ENCODE measurements at places on chromosomes 6 and 20.

GRCh38 chr6:101086473-101086872 lies 205.3 kb upstream of the ASCC3 start:
- no peak for DNase-seq

DNA sequence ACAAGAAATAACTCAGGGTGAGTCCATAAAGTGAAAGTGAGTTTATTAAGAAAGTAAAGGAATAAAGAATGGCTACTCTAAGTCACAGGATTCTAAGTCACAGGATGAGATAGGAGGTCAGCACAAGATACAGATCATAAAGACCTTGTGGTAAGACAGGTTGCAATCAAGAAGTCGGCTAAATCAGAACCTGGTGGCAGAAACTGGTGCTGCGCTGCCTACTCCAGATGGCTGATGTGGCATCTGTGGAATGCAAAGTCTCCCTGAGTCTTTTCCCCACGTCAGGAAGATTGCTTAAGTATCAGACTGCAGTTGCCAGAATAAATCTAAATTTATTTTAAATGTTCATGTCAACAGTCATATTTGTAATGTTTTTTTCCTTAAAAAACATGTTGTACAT lies 10.7 kb upstream of the KCNK15 start:
- DNase-seq = peak; percentile 73

DNA sequence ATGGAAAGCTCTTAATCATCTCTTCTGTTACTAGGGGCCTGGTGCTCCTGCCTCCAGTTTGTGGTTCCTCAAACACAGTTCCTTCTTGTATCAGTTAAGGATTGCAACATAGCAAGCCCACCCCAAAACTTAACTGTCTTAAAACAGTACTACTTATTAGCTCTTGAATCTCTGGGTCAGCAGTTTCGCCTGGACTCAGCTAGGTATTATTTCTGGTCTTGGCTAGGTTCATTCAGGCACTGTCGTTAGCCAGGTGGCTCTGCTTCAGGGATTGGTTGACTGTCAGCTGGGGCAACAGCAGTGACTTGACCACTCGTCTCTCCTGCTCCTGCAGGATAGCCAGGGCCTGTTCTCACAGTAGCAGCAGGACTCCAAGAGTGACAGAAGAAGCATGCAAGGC lies 30.0 kb upstream of the RALY start:
- no peak for DNase-seq

DNA sequence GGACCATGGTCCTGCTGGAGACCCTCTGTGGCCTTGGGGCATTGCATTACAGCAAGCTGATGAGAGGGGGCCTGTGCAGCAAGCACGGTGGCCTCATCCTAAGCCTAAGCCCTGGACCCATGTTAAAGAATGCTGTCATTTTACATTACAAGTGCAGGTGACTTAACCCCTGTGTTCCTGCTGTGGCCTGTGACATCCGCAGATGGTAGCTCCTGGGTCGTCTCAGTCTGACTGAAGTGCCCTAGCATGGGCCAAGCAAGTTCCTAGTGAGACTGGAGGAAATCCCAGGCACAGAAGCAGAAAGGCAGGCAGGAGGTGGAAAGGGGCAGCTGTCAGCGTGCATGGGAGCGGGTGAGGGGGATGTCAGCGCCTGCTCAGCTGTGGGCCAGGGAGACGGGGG lies 252.4 kb downstream of the FNDC1 start:
- DNase-seq = no peak

DNA sequence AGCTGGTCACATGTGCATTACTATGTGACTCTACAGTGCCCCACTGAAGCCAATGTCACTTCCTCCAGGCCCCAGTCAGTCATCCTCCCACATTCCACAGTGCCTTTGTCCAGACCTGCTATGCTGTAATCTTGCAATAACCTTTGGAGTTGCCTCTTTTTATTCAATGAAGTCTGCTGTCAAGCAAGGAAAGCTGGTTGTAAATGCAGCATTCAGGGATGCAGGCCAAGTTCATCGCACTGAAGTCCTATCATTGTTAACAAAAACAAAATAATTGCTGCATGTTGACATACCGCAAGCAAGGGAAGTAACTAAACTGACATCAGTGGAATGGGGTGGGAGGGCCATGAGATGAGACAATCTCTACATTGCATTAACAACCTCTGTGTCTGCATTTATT lies 131.2 kb upstream of the CDYL start:
- no peak for DNase-seq

- DNase-seq = no peak
Observed at GRCh38 chr6:25147223-25147622, 132.0 kb upstream of the CARMIL1 start.

GRCh38 chr6:154267508-154268106 lies 89.0 kb downstream of the IPCEF1 start:
- no peak for DNase-seq

DNA sequence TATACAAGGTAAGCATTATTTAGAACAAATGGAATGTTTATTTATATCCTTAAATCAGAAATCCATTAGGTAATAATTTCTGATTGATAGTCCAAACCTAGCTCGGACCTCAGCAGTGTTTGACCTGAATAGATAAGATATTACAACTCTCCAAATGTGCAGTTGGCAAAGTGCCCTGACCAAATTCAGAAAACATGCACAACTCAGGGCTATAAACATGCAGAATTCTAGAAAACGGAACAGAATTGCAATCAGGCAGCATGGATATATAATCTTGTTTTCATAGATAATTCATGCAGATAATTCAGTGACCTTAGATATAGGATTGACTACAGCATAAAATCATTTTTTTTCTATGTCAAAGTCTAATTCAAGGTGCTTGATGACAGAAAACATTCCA lies 626.6 kb upstream of the CITED2 start:
- no peak for DNase-seq

- DNase-seq = no peak
Observed at GRCh38 chr20:5067877-5068645, 51.7 kb downstream of the PCNA start.

GRCh38 chr6:36378243-36378920 lies 9.1 kb downstream of the ETV7 start:
- DNase-seq = no peak

DNA sequence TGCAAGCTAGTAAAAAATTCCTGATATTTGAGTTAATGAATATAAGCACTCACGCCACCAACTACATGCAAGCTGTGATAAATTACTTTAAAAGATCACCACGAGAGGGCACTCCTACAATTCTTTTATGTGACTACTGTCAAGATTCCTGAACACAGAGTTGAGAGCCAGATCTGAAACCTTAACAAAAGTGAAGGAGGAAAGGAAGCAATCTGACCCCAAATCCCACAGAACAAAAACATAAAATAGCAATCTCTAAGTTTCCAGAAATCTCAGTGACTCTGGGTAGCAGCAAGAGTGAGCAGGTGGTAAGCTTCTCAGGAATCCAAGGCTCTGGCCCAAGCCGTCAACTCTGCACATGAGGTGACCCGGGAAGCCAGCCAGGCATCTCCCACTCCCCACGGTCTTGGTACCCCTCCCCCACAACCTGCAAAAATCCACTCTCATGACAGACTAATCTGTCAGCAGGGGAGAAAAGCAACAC lies 55.1 kb downstream of the STAU1 start:
- DNase-seq = peak; percentile 61

GRCh38 chr6:4358414-4359107 lies 223.2 kb upstream of the ECI2 start:
- peak; percentile 92 for DNase-seq

DNA sequence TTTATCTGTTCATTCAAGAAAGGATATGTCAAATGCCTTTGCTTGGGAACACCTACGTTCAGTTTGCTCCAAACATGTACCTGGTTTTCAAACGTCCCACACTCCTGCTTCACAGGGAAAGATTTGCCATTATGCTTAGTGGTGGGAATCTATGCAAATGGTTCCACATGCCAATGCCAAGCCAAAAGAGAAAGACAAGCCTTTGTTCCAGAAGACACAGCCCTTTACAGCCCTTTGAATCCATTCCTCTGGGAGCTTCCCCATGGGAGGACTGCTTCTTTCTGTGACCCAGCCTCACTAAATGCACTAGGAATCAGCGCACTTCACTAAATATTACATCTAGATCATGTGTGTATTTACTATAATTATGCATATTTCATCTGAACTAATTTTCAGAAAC lies 619.5 kb downstream of the PRKN start:
- no peak for DNase-seq

Measured in AG08396 (cell line).